ENCODE measurements at places on chromosomes 2 and 18.

- DNase-seq, result no peak
These were observed 906.7 kb downstream of the NRXN1 start for GRCh38 chr2:50125246-50125645.

DNA sequence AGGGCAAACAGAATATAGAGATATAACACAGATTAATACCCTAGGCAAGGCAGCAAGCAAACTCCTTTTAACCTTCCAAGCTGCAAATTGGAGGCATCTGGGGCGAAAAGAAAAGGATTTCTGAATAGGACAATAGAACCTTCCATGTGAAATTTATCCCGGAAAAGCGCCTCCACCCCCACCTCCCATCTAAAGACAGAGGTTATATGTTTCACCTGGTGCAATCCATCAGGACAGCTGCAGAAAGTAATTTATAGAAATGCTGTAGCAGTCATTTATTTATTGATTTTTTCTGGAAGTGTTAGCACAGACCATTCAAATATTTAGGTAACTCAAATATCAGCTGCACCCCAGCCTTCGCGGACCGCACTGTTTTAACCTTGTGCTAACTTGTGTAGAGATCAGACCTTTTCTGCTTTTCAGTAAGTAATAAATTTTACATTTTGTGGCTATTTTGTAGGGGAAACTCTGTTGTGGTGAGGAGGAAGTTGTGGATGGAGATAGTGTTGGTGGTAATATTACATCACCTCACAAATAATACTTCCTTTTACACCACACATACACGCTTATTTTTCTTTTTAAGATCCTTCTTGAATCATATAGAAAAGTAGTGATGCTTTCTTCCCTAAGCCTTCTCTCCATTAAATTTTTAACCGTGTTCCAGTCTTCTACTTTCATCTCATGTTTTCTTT, 919.3 kb upstream of the CDH2 start:
- no peak for DNase-seq

GRCh38 chr18:42604820-42605219, 510.7 kb downstream of the RIT2 start:
- no peak for DNase-seq

DNA sequence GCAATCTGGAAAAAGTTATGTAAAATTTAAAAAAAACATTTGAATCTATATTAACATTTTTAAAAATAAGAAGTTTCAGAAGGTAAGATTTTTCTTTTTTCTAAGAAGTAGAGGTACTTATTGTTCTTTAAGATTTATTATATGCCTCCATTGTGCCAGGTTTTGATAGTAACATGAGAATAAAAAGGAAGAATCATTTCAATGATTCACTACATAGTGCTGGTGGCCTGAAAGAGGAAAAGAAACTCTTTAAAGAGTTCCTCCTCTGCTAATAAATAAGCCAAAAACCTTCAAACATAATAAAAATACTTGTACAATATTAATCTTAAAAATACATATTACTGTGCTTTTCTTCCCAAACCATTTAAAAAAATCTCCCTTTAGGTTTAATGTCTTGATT, 69.0 kb downstream of the ANKRD44 start:
- DNase-seq, result no peak

- DNase-seq, result no peak
These were observed 1.7 kb upstream of the EML4 start for GRCh38 chr2:42167458-42167857.

GRCh38 chr2:172870396-172870795, 134.8 kb downstream of the RAPGEF4 start:
- no peak for DNase-seq

Data from BJ (cell line).